Left kidney (tissue), 8 donors: ENCODE measurements at places on chromosomes 16 and 17.

DNA sequence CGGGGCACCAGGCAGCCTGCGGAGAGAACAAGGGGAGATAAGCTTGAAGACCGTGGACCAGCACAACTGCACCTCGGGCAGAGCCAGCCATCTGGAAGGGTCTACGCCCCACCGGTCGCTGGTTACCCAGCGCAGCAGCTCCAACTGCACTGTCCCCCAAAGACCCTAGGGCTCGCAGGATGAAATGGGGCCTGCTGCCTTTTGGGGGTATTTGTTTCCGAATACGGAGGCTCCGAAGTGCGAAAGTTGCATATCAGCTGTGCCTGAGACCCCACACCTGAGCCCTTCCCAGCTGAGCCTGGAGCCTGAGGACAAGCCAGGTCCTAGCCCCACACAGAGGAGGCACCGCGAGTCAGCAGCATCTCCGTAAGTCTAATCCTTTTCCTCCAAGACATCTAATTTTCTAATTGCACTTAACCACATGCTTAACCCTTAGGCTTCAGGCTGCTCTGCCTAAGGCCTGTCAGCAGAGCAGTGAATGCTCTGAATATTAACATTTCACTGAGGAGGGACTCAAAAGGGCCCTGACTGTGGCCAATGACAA, 4.0 kb downstream of the KIFC3 start:
- DNase-seq: no peak

- no peak for DNase-seq
Measured at GRCh38 chr16:66488505-66488904, 61.4 kb downstream of the BEAN1 start.

GRCh38 chr17:8875957-8876356, 8.5 kb upstream of the PIK3R6 start:
- no peak for DNase-seq

DNA sequence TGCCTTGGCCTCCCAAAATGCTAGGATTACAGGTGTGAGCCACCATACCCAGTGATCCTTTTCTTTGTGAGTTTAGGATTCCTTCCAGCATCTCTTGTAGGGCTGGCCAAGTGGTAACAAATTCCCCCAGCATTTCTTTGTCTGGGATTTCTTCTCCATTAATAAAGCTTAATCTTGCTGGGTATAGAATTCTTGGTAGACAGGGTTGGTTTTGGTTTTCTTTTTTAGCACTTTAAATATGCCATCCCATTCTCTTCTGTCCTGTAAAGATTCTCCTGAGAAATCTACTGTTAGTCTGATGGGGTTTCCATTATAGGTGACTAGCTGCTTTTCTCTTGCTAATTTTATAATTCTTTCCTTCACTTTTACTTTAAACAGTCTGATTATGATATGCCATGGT, 173.0 kb upstream of the TOM1L1 start:
- no peak for DNase-seq

- no peak for DNase-seq
Measured at GRCh38 chr17:69574257-69575197, 160.0 kb downstream of the MAP2K6 start.

DNA sequence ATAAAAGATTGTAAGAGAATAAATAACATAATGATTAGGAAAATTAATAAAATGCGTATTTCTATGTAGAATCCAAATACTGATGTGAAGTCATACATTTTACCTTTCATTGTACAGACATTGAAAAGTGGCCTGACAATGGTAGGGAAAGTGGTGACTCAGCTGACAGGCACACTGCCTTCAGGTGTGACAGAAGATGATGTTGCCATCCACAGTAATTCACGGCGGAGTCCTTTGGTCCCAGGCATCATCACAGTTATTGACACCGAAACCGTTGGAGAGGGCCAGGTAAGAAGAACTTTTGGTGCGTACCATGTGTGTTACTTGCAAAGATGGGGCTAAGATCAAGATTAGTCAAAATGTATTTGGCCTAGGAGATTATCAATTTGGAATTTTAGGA, 232.8 kb downstream of the BCAS3 start:
- DNase-seq: no peak

GRCh38 chr16:51374346-51374745, 223.3 kb upstream of the SALL1 start:
- no peak for DNase-seq

DNA sequence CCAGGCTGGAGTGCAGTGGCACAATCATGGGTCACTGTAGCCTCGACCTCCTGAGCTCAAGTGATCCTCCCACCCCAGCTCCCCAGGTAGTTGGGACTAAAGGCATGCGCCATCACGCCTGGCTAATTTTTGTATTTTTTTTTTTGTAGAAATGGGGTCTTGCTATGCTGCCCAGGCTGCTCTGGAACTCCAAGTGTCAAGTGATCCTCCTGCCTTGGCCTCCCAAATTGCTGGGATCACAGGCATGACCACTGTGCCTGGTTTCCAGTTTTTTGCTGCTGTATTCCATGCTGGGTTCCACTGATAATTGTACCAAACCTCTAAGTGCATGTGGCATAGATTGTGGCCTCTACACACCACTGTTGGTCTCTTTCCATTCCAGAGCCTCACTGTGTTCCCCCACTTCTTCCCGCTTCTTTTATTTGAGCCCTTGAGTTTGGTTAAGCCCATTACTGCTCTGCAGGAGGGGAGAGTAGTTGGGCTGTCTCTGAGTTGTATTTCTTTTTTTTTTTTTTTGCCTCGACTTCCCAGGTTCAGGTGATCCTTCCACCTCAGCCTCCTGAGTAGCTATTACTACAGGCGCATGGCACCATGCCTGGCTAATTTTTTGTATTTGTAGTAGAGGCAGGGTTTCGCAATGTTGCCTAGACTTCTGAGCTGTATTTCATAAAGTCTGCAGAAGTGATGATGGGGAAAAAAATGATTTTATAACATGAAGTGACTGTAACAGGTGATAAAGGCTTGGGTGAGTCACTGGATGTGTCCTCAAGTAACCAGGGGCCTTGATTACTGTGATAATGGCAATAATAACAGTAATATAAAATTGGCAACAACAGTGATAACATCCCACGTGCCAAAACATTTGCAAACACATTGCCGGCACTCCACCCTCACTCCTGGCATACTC, 30.0 kb downstream of the EEF2K start:
- DNase-seq: no peak

DNA sequence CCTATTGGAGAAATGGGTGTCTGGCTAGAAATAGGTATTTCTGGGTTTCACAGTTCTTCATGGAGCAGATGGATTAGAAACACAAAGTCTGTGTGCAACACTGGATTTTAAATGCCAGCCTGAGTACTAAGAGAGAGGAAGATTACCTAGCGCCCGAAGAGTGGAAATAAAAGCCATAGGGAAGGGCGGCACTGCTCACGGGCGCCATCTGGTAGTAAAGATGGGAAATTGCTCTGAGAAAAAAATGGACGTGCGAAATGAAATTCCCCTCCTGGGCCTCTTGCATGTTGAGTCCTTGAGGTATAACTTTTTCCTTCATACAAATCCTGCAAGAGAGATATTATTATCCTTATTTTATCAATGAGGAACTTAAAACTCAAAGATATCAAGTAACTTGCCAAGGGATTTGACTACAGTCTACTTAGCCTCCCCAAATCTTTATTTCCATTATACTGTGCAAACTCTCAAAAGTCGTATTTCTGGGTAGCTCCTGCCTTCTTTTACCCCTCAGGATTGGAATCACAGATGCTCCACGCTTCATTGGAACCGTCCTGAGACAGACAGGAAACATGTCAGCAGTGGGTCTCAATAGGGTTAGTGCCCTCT, 72.8 kb downstream of the MMD start:
- peak; percentile 55 for DNase-seq

DNA sequence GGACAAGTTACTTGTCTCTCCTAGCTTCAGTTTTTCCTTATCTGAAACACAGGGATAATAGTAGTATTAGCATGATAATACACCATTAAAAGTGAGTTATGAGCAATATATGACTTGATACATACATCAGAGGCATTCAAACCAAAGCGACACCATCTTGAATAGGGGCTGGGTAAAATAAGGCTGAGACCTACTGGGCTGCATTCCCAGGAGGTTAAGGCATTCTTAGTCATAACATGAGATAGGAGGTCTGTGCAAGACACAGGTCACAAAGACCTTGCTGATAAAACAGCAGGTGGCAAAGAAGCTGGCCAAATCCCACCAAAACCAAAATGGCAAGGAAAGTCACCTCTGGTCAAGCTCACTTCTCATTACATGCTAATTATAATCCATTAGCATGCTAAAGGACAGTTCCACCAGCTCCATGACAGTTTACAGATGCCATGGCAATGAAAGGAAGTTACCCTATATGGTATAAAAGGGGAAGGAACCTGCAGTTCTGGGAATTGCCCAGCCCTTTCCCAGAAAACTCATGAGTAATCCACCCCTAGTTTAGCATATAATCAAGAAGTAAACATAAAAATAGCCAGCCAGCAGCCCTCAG, 37.2 kb upstream of the HS3ST3A1 start:
- no peak for DNase-seq

GRCh38 chr16:72458035-72458434, 286.1 kb upstream of the PMFBP1 start:
- DNase-seq: no peak

GRCh38 chr16:85916141-85916890, 17.4 kb downstream of the IRF8 start:
- DNase-seq: no peak

GRCh38 chr16:69703638-69704037, 22.7 kb downstream of the NQO1 start:
- DNase-seq: no peak

- no peak for DNase-seq
Measured at GRCh38 chr17:75592348-75593020, 4.9 kb downstream of the MYO15B start.

DNA sequence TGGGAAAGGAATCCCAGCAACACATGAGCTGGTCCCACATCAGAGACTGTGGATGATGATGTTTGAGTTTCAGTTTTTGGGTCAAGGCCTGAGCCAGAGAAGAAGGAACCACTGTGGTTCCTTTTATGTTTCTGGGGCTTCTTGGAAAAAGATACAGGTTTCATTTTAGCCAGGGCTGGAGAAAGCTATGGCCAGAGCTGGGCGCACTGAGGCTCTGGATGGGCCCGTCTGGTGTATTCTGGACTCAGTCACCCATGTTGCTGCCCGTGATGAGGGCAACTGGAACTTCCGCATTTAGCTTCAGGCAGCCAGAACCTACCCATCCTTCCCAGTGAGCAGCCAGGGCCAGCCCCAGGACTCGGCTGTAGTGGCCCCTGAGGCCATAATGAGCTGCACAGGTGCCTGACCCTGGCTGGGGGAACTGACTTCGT, 15.0 kb upstream of the PITPNA start:
- DNase-seq: no peak

DNA sequence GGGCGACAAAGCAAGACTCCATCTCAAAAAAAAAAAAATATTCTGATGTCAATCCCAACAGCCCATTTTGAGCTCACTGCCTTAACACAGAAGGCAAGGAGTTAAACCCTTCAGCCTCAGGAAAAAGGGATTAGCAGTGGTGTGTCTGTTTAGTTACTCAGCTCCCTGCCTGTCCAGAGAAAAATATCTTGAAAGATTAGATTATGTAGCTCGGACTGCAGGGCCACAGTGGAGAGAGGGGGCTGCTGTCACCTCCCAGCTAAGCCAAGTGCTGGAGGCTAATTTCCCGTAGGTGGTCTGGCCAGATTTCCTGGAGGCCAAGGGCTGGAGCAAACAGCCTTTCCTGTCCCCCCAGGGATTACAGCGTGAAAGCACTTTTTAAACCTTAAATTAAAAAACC, 50.3 kb downstream of the C16orf95 start:
- DNase-seq: no peak

DNA sequence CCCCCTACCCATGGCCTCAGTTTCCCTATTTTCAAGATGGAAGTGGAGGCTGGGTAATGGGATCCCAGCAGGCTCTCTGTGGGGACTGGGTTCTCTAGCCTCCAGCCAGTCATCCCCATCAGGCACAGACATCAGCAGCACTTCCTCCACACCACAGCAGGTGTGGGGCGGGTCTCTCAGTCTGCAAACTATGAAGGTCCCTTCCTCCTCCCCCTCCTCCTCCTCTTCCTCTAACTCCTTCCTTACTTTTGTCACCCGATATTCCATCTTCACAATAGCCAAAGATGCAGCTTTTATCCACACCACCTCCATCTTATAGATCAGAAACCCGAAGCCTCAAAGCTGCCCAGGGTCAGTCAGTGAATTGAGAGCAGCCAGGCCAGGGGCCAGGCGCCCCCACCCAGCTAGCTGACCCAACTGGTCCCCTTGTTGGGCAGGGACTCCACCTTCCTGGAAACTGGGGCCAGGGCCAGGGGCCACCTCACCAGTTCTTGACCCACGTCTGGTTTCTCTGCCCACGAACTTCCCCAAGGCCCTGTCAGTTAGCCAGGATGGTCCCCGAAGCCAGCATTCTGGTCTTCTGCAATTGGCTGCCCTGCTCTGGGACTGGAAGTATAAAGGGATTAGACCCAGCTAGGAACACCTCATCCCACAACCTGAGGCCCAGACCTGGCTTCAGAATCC, 2.5 kb downstream of the FAM83G start:
- no peak for DNase-seq

DNA sequence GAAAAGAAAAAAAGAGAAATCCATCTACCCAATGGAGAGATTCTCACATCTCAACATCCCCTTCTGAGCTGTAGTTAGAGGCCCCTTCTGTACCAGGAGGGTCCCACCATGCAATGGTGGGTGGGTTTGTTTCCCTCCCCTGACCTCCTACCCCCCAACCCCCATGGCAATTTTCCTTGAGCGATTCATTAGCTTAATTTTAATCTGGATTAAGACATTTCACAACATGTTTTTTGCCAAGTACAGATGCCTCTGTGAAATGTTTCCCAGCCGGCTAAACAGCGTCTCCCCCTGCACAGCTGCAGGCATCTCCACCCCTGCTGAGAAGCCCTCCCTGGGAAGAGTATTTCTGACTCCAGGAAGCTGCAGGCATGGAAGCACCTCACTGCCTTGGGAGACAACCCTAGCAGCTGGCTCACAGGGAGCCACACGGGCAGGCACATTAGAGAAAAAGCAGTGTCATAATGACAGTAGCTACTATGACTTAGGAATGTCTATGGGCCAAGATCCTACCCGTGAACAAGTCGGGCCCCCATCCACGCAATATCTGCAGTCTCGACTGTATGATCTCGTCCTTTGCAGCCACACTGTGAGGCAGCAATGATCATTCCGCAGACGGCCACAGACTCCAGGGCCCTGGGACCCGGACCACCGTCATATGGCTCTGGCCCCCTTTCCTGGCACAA, 117.3 kb downstream of the ADCY9 start:
- no peak for DNase-seq
